Central memory CD4-positive, alpha-beta T cell (primary cell): ENCODE measurements at places on chromosomes 12 and 14.
A peak's percentile ranks its signal among the peaks of the same experiment; 100 is the strongest.

DNA sequence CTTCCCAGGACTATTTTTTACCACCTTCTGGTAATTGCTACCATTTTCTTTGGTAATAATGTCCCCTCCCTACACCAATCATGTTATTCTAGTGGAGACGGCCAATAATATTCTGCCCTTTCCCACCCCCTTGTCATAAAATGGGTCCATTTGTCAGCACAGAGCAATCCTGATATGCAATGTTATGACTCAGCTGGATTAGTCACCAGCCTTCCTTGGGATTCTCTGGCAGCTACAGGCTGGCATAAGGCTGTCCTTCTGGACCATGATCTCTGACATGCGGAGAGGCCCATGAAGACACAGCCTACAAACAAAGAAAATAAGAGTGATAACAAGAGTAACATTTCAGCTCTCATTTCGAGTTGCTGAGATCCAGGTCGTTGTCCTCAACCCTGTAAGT is 222.0 kb upstream of the CPNE8 start:
- DNase-seq: no peak

GRCh38 chr12:77003246-77003645 is 62.1 kb downstream of the E2F7 start:
- no peak for DNase-seq

DNA sequence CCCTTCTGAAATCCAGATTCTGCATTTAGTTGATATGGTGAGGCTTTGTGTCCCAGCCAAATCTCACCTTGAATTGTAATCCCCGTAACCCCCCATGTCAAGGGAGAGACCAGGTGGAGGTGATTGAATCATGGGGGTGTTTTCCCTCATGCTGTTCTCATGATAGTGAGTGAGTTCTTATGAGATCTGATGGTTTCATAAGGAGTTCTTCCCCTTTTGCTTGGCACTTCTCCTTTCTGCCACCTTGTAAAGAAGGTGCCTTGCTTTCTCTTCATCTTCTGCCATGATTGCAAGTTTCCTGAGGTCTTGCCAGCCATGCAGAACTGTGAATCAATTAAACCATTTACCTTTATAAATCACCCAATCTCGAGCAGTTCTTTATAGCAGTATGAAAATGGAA is 23.1 kb upstream of the C12orf42 start:
- no peak for DNase-seq

DNA sequence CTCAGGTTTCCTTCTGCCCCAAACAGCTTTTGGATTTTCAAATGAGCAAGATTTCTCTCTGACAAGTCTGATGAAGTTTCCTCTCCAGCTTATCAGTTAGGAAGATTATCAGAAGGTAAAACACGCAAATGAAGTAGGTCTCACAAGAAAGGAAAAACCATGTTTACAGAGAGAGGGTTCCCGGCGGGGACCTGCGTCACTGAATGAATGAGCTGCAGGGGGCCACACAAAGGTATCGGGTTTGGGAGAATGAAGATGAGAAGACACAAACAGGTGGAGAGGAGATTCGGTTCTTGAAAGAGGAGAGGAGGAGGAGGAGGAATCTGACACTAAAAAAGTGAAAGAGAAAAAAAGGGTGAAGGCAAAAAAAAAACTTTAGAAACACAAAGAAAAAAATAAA is 208.6 kb downstream of the CALM1 start:
- DNase-seq: no peak

DNA sequence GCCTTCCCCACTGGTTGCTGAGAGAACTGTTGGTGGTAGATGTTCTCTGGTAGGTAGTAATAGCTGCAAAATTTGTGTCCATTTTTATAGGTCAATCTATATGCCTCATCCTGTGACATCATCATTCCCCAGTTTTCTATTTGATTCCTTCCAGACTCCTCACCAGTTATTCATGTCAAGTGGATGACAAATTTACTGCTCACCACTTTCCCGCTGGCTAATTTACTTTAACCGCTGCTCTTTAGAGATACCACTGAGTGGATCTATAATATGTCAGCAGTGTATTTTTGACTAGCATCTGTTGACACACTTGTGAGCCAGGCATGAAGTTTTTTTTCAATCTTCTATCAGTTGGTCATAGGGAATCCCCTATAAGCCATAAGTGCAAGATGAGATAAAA is 24.6 kb downstream of the GPR65 start:
- DNase-seq: no peak

GRCh38 chr14:65351493-65352194 is 60.9 kb upstream of the FUT8 start:
- DNase-seq: no peak

DNA sequence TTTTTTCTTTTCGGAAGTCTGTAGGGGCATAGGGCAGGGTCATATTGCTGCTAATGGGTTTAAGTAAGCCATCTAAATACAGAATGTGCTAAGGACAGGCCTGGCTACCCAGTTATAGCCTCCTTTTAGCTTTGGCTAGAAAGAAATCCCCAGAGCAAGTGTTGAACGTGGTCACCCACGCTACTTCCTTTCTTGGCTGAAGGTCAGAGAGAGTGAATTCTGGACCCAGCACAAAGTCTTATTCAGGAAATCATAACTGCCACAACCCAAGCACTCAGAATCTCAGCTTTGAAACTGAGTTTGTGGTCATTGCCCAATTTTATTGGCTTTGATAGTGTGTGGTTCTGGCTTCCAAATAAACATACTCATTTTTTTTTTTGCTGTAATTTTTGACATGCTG is 542.1 kb upstream of the ATP2B1 start:
- DNase-seq: no peak

DNA sequence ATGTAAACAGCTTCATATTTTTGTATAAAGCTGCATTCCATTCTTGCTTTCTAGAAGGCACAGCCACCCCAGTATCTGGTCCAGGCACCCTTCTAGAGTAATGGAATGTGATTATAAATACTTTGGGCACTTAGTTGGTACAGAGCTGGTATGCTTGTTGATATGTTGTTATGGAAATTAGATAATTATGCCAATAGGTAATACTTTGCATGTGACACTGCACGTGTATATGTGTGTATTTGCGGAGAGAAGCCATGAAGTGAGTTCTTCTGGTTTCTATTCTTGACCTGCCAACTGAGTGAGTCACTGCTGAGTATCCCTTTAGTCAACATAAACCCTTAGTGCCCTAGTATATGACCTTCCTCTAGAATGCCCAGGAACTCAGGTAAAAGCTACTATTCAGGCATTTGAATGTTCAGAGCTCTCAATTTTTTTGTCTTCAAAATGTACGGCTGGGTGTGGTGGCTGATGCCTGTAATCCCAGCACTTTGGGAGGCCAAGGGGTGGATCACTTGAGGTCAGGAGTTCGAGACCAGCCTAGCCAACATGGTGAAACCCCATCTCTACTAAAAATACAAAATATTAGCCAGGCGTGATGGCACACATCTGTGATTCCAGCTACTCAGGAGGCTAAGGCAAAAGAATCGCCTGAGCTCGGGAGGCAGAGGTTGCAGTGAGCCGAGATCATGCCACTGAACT is 6.2 kb upstream of the TCP11L2 start:
- DNase-seq: no peak

GRCh38 chr14:42004321-42004720 is 397.6 kb downstream of the LRFN5 start:
- DNase-seq: no peak

DNA sequence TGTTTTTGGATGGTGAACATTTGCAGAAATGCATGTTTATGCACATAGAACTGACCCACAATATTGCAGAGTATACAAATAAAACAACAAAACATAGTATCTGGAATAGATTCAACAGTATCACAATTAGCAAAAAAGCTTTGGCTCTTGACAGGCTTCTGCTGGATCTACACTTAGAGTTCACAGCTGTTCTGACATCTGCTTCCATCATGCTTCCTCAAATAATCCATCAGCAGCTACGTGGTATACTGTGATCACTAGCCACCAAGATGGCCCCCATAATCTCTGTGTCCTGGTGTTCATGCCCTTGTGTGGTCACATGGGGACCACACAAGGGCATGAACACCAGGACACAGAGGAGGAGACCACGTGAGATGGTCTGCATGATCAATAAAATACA is 166.6 kb upstream of the CCDC198 start:
- no peak for DNase-seq

GRCh38 chr14:102931580-102932285 is 9.3 kb downstream of the AMN start:
- no peak for DNase-seq

- no peak for DNase-seq
Observed at GRCh38 chr12:94593822-94594442, 56.4 kb downstream of the TMCC3 start.

DNA sequence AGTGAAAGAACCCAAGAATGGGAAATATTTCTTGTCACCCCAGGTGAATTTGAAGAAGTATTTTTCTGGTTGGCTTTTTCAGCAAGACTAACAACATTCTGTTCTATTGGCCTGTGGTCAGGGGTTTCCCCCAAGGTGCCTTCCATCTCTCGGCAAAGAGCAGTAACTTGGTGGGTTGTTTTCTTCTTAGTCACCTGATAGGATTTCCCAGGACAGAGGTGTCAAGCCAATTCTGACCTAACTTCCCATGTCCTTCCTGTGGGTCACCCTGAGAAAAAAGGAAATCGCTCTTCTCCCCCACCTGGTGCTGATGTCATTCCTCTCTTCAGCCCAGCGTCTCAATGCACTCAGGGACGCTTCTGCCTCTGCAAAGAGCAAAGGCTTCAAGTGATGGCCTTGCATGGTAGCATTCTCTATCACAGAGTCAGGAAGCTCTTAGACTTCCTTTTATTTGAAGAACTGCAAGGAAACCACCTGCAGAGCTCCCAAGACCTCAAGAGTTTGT is 16.1 kb upstream of the IFNG start:
- DNase-seq: peak; percentile 81

GRCh38 chr12:131507881-131508280 is 203.0 kb upstream of the SFSWAP start:
- no peak for DNase-seq

DNA sequence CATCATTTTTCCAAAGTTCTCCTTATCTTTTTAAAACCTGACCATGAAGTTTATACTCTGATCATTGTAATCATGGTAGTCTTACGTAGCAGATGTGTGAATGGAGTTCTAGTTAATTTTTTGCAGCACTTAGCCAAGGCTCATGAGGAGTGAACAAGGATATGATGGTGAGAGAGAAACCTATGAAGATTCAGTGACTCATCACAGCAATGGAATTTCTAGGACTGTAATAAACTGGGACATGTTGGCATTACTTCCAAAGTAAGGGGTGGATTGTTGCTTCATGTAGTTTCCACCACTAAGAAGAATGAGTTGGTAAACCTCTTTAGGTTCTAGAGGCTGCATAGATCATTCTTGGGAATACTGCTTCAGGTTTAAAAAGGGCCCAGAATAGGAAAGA is 102.7 kb downstream of the LRRIQ1 start:
- no peak for DNase-seq

DNA sequence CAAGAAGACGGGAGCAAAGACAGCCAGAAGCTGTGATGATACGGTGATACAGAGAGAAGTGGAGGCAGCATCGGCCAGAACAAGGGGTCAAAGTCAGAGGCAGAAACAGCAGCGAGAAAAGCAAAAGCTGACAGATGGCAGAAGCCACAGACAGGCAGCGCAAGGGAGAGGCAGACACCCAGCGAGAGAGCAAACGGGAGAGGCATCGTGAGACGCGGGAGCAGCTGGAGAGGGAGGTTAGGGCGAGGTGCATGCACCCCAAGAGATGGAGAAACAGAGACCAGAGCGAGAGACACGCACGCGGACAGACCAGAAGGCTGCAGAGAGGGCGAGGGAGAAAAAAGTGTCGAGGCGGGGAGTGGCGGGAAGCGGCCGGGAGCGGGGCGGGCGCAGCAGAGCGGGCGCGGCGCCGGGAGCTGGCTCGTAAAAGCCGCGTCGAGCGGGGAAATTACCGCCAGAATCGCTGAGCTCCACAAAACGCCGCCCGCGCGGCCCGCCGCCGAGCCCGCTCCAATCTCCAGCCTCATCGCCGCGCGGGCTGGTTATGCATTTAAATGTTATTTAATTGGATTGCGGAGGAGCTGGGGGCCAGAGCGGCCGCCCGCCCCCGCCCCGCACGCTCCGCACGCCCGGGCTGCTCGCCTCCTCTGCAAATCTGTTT is 15.6 kb downstream of the SMUG1 start:
- DNase-seq: no peak

- DNase-seq: no peak
Observed at GRCh38 chr12:88445705-88446394, 134.4 kb downstream of the KITLG start.

- no peak for DNase-seq
Observed at GRCh38 chr14:54606631-54607133, 39.8 kb downstream of the SAMD4A start.

GRCh38 chr12:90924406-90924805 is 30.6 kb downstream of the CCER1 start:
- DNase-seq: no peak

DNA sequence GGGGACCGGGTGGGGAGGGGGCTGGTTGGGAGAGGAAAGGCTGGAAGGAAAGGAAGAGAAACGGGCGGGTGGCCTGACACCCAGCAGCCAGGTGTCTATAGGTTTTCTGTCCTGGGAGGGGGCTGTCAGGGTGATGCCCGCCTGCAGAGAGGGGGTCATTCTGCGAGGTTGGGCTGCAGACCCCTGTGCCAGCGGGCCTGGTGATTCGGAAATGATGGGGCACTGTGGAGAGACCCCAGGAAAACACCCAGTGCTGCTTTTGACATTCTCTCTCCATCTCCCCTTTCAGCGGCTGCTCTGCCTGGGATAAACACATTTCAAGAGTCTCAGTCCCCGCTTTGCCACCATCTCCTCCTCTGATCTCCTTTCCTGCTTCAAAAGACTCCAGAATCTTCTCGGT is 168.5 kb upstream of the RTL1 start:
- no peak for DNase-seq

- no peak for DNase-seq
Observed at GRCh38 chr12:122371475-122372045, 50.9 kb downstream of the CLIP1 start.

DNA sequence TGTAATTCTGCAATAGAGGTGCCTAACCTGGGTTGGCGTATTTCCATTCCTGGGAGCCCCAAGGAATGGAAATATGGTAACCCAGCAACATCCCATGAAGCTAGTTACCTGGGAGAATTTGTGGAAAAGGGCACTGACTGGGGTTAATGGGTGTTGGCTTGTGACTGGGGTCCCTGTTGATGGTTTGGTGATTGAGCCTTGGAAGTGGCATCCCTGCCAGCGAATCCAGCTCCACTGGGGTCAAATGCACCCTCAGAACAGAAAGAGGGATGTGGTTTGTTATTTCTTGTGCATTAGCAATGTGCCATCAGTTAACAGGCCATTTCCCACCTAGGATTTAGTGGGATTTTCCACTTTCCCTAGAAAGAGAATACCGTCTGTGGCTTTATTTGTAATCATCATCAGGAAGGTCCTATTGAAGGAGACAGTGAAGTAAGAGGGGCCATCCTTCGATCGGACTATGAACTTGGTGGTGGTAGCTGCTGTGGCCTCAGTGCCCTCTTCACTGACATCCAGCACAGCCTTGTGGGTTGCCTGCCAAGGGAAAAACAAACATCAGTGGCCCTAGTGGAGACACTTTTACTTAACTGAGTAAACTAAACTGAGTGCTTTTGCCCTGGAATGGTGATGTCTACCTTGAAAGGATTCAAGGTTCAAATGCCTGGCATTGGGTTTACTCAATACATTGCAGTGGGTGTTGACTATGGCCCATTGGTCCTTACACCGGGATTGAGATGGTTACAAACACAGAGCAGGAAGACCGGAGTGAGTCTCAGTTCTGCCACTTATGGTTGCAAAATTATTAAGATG is 10.4 kb upstream of the SERPINA11 start:
- DNase-seq: no peak
